Type B pancreatic cell (in vitro differentiated cells): ENCODE measurements at places on chromosomes 1 and 21. TPM values are rescaled to one million over a fixed set of nuclear protein-coding genes. Genes with fewer than 3 reads are reported as not detected.

DNA sequence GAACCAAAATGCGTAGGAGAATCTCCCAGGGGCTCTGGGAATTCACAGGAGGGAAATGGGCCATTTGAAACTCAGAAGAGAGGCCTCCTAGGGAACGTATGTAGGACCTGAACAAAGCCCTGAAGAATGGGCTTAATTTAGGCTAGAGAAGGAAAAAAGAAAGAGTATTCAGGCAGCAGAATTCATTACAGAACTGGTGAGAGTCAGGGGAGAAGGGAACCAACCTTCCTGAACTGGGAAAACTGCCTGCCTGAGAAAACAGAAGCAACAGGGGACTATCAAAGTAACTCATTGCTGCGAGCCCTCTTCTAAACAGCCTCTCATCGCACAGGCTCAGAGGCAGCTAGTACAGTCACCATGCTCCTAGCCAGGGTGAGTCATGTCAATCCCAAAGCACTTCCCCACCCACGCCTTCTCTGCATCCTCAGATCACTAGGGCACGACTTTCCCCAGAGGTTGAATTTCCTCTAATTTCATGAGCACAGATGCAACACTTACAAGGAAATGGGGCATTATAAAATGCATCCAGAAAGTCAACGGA lies 98.1 kb downstream of the ADSS2 start:
- no peak for DNase-seq

DNA sequence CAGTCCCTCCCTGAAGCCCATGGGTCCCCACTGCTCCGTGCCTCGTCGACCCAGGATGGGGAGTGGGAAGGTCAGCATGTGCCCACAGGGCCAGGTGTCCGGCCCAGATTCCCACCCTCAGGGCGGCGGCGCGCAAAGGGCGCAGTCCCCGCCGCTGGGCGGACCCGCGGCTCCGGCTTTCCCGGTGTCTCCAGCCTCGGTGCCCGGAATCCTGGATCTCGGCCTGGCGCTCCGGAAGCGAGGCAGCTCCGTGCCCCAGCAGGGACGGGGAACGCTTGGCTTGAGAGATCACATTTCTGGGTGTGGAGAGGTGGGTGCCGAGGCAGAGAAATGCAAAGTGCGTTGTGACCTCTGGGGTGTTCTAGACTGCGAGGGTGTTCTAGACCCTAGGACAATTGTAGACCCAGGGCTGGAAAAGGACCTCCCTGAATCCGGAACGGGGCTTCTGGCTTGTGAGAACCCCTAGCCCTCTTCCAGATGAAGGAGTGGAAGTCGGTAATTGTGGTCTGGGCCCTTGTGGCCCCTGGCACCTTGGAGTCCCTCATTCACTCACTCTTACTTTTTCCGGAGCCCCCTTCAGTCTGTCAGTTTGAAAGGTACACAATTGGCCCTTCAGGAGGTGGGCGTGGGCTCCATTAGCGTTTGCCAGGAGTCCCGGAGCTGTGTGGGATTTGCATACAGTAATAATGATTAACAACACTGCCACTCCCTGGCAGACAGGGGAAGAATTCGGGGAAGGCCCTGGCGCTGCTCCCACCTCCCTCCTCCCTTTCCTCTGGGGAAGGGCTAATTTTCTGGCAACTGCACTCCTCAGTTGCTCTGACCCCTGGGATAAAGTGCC lies 1.6 kb upstream of the KCND3 start:
- DNase-seq = no peak

- no peak for DNase-seq
Observed at GRCh38 chr1:113677250-113678158, 81.8 kb downstream of the PHTF1 start.

DNA sequence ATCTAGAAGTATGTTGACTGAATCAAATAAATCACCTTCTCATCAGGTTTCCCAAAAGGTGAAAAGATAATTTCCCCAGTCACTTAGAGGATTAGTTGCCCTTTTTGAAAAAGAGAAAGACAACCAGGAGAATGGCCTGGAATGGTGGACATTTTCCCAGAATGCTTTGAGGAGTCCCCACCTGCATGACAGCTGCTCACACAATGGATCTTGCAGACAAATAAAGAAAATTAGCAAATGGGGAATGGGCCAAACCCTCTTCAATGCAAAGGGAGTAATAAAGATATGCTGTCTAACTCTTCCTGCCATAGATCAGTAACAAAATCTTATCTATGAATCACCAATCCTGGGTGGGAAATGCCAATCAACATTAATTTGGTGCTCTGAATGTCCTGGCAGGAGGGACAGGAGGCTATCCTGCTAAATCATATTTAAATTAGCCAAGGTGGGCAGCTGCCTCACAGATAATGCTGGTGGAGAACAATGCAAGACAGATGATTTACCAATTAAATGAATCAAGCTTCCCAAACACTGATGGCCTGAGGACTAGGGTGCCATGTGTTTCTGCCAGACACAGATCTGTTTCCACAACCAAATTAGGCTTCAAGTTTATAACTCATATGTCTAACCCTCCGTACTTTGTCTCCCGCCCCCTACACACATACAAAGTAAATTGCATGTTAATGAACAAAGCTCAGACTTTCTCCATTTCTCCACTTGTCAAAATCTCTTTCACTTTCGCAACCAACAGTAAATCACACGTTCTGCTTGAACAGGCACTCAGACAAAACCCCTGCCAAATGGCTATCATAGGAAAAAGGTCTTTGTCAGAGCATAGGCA lies 488.0 kb upstream of the PLXNA2 start:
- DNase-seq = no peak

The SLC35D1 gene
- total RNA-seq = 10.0 and 13.0 TPM in 2 replicates

DNA sequence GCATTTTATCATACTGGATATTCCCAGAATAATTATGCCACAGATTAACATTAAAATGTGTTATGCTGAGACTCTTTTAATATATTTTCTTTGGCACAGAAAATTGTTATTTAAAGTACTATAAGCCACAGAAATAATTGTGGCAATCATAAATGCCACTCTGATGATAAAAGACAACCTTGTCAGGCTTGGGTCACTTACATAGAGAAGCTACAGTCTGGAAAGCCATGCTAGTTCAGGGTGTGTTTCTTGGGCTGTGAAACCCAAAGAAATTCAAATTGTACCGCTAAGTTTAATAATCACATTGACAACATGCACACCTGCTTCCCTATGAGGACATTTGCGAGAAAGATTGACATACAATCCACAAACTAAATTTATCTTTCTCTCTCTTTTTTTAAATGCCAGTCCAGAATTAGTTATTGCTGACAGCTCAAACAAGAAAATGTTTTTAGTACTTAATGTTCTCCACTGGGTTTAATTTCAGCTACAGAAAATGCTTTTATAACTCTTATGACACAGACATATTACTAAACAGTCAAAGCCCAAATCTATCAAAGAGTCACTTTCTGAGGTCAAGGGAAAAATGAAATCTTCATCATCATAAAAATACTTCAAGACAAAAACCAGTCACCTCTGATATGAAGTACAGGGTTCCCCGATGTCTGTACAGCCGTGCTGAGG lies 38.7 kb downstream of the TTC13 start:
- DNase-seq = no peak

- peak; percentile 88 for DNase-seq
Observed at GRCh38 chr1:93846206-93846991, 32.6 kb downstream of the DNTTIP2 start.

DNA sequence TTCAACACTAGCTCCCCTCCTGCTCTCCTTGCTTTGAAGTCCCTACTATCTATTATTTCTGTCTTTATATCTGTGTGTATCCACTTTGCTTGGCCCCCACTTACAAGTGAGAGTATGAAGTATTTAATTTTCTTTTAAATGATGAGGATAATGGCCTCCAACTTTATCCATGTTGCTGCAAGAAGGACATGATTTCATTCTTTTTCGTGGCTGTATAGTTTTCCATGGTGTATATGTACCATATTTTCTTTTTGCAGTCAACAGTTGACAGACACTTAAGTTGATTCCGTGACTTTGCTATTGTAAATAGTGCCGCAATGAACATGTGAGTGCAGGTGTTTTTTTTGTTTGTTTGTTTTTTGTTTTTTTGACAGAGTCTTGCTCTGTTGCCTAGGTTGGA lies 365.6 kb downstream of the ZP4 start:
- no peak for DNase-seq

DNA sequence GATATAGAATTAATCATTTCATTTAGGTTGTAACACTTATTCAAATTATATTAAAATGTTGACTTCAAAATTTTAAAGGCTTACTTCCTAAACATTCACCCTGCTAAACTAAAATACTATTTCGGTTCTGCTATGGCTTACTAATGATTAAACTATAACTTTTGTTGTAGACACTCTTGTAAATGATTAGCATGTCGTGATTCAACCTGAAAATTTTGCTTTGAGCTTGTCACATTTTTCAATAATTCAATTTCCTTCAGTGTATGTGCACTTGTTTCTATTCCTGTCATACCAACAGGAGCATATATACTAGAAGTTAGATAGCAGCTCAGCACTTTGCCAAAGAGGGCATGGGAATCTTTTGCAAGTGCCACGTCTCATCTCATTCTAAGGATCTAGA lies 1018.8 kb downstream of the AMY1C start:
- no peak for DNase-seq

- no peak for DNase-seq
Observed at GRCh38 chr1:118188411-118188810, 3.4 kb upstream of the SPAG17 start.

GRCh38 chr1:159826441-159827101 lies at the start of gene SLAMF8:
Gene SLAMF8 (plus strand): TSS chr1:159826873. CDS start chr1:159826899, 26 bp downstream.
- DNase-seq = no peak

- DNase-seq = no peak
Observed at GRCh38 chr21:45768011-45768739, 124.7 kb downstream of the PCBP3 start.

The TRABD2B gene
- total RNA-seq = 2.2 and 6.7 TPM in 2 replicates

DNA sequence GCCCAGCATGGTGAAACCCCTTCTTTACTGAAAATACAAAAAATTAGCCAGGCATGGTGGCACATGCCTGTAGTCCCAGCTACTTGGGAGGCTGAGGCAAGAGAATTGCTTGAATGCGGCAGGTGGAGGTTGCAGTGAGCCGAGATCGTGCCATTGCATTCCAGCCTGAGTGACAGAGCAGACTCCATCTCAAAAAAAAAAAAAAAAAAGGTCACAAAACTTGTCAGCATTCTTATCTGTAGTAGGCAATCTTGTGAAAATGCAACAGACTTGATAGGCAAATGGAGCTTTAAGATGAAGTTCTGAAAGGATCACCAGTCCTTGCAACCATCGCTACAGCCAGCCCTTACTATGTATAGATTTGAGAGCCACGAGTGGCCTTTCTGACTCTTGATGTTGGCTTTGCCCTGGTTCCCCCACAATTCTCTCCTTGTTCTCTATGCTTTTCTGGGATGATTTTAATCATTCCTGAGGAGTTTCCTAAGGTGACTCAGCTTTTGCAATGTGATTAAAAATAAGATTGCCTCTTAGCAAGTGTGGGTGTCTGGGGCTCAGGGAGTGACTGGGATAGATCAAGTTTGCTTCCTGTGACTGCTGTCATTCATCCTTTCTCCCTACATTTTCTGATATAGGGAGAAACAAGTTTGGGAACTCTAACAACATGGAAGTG lies 7.1 kb upstream of the MAP1LC3C start:
- no peak for DNase-seq

The FMO4 gene
- 1.6 and 2.5 TPM in 2 replicates for total RNA-seq

GRCh38 chr1:43835082-43836021 lies 98.2 kb upstream of the ARTN start:
- DNase-seq = no peak

DNA sequence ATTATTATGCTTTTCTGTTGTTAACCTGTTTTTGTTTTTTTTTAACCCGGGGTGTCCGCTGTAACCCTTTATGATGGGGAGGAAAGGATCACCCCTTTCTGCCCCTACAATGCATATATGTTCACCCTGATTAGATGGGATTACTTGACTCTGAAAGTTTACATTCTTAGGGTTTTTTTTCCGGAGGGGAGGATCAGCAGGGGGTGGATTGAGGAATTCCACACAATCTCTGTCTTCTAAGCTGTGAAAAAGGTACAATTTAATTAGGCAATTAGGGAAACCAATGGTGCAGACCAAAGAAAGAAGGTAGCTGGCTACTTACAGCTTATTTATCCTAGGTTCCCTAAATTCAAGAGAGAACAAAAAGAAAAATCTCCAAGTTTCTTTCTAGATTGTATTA lies 58.3 kb downstream of the EDEM3 start:
- DNase-seq = no peak

The HSD17B7 gene
- 21.7 and 24.7 TPM in 2 replicates for total RNA-seq

The DCST2 gene
- total RNA-seq = 1.6 and 2.4 TPM in 2 replicates

DNA sequence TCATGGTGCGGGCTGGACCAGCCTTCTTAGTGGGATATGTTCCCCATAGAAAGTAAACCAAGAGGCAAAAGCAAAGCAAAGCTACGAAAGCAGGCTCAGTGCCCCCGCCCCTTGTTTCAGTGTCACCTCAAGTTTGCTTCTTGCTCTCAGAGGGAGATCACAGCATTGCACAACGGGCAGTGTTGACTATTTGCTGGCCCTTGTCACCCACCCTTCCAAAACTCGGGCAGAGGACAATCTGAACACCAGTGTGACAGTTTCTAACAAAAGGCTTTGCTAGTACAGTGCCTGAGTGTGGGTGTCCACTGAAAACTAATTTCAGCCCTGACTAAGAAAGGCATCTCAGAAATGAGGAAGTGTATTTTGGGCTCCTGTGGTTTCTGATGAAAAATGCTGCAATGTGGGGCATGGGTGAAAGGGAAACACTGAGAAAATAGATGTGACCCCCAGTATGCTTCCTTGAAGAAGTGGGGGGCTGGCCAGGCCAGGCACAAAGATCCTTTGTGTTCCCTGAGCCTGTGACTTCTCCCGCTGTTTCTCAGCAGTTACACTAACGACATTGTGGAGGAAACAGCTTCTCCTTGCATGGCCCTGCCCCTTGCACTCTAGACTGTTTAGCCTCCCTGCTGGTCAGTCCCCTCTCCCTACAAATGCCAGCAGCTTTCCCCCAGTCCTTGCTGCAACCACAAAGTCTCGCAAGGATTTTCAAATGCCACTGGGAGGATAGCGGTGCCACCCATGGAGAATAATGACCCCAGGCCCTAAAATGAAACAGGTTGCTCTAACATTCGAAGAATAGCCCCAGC lies 33.3 kb upstream of the KCNE1 start:
- DNase-seq = no peak
